ENCODE measurements at places on chromosomes 12 and 14.

- no peak for DNase-seq
Observed at GRCh38 chr12:41189395-41190251, 1.5 kb downstream of the PDZRN4 start.

- DNase-seq: no peak
Observed at GRCh38 chr12:48285751-48286650, 64.7 kb downstream of the ZNF641 start.

- DNase-seq: no peak
Observed at GRCh38 chr12:11568155-11568761, 81.2 kb upstream of the ETV6 start.

DNA sequence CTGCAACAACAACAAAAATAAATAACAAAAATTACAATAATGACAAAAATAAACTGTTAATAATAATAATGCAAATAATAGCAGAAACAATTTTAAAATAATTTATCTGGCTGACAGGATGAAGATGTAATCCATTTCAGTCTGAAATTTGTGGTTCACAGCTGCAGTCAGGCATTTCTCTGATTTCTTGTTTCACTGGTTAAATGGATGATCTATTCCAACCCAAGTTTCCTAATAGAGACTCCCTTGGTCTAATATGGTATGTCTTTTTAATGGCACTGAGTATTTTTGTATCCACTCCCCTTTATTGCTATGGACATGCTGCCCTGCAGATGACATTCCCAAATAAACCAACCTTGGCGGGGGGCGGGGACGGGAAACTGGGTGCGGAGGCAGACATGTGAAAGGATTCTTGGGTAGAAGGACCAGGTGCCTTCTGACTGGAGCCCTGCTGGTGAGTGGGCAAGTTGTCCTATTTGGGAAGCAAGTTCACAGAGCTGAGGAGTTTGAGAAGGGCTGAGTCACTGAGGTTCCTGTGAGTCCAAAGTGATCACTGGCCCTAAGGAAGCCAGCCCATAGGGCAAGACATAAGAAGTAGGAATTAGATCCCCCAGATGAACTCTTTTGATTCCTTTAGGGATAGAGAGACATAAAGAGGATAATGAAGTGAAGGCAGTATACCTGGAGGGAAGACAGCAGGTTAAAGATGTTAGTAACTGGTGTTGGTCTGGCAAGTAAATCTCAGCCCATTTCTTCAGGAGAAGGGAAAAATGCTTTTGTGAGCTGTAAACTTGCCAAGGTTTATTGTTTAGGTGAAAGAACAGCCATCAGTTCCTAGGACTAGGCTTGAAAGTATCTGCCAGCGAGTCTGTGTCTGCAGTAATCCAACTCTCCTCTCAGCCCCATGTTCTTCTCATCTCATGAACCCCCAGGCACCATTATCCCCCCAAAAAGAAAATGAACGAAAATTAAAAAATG is 14.5 kb downstream of the FOXG1 start:
- DNase-seq: no peak

GRCh38 chr14:69673578-69674305 is 62.3 kb downstream of the SUSD6 start:
- no peak for DNase-seq

DNA sequence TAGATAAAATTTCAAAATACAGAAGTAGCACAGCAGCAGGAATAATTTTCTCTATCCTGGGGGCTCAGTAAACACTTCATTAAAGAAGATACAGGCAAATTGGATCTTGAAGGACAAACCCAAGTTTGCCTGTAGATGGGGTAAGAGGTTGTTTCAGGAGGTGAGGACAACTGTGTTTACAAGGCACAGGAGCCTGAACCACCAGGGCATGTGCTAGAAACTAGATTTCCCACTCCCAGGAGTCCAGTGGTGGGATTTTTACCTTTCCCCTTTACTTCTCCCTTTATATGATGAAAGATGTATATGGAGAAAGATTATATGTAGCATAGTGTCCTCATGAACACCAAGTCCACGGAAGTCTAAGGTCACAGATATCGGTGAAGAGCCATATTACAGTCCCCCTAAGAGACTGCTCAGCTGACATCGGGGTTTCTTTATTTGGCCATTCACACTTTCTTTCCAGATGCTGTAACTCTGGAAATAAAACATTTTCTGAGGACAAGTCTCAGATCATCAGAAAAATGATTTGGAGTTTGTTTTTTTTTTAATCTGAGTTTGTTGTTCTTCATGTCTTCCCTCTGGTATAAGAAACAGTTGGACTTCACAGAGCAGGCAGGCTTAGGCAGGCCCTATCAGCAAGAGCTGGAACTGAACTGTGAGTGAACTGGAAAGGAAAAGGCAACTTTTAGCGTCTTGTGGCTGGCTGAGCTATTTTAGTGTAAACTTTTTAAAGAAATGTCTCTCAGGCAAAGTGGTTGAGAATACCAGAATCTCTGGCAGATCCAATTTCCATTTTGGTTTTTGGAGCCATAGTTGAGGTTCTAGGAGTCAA is 8.0 kb upstream of the EVL start:
- DNase-seq: no peak

Data from NCI-H1417 (cell line).